ENCODE measurements at places on chromosomes 12 and 14.

DNA sequence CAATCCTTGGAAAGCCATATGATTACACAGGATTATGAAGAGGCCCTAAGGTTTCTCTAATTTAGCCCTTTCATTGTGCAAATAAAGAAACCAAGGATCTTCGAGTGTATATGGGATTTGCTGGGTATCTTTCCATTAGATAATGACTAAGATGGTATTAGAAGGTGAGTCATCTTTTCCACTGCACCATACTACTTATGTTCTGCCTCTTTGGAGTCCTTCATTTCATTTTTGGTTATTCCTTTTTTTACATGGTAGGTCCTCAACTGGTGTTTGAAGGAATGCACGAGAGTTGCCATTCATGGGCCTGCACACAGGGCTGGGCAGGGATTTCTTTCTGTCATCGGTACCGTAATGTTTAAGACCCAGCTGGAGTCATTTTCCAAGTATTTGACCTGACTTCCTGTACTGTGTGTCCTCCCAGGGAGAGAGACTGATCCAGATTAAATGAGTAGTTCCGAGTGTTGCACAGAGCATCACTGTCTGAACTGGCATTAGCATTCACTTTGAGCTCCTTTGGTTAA, 85.7 kb downstream of the BORCS5 start:
- no peak for DNase-seq

DNA sequence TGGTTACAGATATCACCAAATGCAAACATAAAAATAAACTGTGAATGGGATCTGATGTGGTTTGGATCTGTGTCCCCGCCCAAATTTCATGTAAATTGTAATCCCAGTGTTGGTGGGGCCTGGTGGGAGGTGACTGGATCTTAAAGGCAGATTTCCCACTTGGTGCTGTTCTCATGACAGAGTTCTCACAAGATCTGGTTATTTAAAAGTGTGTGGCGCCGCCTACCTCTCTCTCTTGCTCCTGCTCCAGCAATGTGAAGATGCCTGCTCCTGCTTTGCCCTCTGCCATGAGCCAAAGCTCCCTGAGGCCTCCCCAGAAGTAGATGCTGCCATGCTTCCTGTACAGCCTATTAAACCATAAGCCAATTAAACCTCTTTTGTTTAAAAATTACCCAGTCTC, 47.8 kb downstream of the SLC25A21 start:
- no peak for DNase-seq

DNA sequence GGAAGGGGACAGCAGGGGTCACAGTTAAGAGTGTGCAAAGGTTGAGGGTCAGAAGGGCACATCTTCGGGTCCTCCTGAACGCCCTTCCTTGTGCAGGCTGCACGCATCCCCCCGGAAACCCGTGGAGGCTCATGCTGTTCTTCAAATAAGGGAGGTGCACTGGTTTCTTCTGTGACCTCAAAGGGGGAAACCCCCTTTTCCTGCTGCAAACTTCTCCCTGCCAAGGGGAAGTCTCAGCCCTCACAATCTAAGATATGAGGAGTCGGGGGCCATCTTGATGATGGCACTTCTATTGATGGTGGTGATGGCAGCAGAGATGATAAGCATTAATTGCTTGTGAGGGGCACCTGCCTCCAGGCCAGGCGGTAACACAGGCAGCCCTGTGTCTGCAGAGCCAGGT, 40.0 kb downstream of the ISCA2 start:
- DNase-seq = no peak

DNA sequence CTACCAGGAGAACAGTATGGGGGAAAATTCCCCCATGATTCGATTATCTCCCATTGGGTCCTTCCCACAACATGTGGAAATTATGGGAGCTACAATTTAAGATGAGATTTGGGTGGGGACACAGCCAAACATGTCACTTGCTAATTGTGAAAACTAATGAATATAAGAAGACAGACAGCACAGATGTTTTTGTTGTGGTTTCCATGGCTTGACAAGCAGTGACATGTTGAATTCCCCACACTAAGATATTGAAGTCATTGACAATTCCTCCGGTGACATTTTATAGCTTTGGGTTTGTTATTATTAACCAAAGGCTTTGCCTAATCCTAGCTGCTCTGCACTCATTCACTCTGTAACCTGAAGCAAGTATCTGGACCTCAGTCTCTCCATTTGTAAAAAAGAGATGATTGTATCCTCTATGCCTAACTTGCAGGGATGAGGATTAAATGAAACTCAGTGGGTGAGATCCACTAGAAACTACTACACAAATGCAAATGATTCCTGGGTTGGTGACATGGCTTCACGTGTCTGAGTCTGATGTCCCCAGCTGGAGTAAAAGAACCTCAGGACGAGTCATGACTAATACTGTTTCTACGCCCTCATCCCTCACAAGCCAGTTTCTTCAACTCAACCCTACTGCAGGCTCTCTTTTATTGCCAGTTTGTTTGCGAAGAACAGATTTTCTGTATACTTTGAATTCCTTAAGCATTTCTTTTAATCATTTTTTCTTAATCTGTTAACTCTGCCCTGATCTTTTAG, 71.6 kb downstream of the ASCL1 start:
- DNase-seq = no peak

DNA sequence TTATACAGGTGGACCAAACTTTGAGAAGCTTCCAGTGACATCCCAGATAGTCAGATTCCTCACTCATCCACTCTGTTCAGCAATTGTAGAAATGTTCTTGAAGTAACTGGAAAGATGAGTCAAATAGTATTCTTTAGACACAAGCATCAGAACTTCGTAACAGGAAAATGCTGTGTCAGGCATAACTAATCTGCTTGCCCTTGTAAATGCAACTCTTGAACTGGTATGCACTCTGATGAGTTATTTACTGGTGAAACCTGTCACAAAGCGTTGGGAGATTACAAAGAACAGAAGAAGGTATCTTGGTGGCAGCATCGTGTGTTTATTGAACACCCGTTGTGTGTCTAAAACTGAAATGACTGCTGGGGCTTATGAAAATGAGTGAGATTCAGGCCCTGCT, 10.8 kb upstream of the DUSP6 start:
- DNase-seq = no peak

GRCh38 chr14:88482524-88482923, 72.3 kb downstream of the PTPN21 start:
- no peak for DNase-seq

DNA sequence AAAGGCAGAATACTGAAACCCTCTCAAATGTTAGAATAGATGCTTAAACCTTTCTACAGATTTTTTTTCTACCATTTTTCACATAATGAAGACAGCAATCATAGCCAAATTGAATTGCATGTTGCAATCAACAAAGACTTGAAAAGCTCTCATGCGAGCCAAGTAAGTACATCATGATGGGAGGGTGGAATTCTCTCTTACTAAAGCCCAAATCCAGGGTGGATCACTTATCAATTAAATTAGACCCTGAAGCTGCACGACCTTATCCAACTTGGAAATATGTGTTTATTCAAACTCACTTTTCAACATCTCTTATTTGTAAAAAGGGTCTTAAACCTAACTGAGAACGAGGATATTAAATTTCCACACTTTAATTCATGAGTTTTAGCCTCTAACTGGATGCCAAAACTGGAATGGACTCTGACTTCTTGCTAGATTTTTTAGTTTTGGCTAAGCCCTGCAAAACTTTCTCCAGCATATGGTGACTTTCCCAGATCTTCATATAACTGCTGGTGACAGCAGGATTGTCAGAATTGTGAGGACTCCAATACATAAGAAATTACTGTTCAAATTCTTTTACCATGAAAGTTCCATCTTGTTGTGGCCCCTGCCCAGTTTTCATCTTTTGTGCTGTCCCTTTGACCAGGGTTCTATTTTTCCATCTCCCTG, 53.6 kb downstream of the HECTD4 start:
- DNase-seq = no peak

GRCh38 chr12:73726881-73727280, 810.8 kb upstream of the ATXN7L3B start:
- no peak for DNase-seq

- DNase-seq = peak; percentile 87
Measured at GRCh38 chr12:12032851-12033797, 37.6 kb upstream of the BCL2L14 start.

DNA sequence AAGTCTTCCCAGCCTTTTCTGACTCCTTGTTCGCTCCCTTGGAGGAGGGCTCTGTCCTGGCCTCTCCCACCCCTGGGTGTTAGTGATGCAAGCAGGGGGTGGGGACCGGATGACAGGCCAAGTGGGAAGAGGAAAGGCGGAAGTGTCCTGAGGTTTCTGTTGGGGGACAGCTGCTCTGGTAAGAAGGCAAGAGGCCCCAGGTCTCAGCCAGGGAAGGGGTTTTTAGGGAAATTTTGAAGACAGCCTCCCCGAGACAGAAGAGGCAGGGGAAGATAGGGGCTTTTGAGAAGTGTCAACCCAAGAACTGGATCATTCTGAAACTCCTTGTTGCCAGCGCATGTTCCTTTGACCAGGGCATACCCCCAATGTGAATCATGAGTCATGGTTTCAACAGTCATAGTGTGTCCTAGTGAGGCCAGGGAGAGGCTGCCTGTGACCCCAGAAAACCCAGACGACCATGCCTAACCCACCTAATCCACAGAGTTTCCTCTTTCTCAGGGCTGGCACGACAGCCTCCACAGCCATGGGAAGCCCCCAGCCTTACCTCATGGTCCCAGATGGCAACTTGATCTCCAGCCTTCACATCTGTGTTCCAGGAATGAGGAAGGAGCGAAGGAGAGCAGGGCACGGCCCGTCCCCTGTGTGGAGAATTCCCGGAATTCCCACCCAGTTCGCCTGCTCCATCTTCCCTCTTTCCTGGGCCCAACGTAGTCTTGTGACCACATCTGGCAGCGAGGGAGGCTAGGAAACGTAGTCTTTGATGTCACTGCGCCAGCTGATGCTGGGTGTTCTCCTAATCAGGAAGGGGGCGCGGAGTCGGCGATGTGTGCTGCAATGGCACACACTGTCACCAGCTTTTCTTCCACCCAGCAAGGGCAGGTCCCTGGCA, 4.9 kb upstream of the GPR132 start:
- no peak for DNase-seq

- no peak for DNase-seq
Measured at GRCh38 chr14:98913967-98914650, 357.9 kb downstream of the BCL11B start.

GRCh38 chr12:92394895-92395294, 249.2 kb upstream of the BTG1 start:
- DNase-seq = no peak

DNA sequence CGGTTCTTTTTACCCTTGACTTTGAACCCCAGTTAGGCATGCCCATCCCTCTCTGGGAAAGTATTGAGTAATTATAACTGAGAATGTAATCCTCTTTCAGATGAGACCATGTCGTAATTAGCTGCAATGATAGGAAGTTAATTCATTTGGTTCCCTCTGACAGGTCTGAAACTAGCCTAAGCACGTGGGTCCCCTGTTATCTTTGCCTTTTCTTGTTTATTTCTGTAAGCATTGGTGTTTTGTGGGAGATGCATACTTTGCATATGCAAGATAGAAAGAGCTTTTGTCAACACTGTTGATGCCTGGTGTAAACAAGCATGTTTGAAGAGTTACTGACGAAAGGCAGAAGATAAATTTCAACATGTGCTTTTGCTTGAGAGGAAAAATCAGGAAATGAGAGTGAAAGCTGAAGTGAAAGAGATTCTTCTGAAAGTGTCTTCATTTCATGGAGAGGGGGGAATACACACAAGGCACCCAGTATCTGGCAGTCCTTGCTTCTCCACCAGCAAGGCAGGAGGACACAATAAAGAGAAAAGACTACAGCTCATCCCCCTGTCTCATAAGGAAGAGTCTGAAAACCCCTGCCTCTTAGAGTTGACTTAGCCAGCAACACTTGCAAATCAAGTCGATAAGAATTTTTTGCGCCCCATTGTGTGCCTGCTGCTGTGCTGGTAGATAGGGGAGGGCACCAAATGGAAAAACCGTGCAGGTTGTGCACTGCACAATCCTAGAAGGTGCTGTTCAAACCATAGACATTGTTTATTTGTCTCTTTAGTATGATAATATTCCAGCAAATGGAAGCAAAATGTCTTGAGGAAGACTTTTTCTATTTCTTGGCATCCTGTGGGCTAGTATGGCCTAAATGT, 77.8 kb downstream of the SLC24A4 start:
- DNase-seq = no peak

GRCh38 chr12:16563504-16563903, 42.5 kb downstream of the LMO3 start:
- DNase-seq = no peak

GRCh38 chr14:69685218-69685616, 73.8 kb downstream of the SUSD6 start:
- DNase-seq = no peak

DNA sequence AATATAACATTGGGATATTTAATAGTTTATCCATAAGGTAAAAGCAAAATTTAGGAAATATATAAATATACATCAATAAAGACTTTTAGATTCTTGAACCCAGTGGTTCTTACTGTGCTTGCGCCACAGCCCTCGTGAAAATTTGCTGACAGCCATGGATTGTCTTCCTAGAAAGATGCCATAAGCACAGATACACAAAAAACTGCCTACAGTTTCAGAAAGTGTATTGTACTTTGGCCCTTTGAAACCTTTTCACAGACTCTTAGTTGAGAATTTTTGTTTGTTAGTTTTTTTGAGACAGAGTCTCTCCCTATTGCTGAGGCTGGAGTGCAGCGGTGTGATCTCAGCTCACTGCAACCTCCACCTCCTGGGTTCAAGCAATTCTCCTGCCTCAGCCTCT, 28.1 kb downstream of the DEPDC4 start:
- no peak for DNase-seq

DNA sequence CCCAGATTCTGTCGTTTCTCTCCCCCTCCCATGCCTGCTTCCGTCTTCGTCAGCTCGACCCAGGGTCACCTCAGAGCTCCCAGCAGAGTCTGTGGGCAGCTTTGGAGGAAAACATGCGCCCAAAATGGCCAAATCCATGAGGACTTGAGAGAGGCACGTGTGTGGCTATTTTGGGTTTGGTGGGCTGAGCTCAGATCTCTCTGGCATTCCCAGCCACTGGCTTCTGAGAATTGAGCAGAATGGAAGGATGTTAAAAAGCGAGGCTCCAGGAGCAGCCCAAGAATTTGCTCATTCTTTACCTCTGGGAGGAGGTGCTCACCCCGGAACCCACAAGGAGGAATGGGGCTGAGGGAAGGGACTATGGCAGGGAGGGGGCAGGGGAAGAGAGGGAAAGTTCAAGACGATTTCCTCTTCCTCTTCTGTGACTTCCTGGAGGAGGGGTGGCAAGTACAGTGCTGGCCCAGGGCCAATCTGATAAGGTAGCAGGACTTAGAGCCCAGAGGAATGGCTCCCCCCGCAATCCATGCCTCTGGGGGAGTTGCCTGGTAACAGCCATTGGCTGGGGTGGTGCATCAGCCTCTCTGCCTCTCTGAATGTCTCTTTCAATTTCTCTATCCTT, 20.1 kb downstream of the TSPAN9 start:
- DNase-seq = no peak
